ENCODE measurements at places on chromosomes 2 and 18.

DNA sequence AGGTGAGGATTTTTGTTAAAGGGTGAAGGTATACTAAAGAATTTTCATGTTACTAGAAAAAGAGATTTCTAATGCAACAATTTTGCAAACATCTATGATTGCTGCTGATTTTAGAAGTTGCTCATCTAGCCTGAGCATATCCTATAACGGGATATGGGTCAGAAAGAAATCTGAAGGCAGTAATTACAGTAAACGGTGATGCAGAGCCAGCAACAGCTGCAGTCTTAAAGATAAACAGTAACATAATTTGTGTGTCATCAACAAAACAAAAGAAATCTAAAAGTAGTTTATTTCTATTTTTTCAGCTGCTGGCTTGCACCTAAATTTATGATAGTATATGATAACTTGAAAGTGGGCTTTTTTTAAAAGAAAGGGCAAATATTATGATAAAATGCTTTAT lies 215.7 kb downstream of the SLC4A10 start:
- DNase-seq: no peak

- no peak for DNase-seq
These were observed 5.1 kb downstream of the DGUOK start for GRCh38 chr2:73931531-73932500.

- no peak for DNase-seq
These were observed 53.9 kb downstream of the RTTN start for GRCh38 chr18:70151614-70152013.

- DNase-seq: no peak
These were observed 44.9 kb upstream of the TTC39C start for GRCh38 chr18:23969664-23970063.

DNA sequence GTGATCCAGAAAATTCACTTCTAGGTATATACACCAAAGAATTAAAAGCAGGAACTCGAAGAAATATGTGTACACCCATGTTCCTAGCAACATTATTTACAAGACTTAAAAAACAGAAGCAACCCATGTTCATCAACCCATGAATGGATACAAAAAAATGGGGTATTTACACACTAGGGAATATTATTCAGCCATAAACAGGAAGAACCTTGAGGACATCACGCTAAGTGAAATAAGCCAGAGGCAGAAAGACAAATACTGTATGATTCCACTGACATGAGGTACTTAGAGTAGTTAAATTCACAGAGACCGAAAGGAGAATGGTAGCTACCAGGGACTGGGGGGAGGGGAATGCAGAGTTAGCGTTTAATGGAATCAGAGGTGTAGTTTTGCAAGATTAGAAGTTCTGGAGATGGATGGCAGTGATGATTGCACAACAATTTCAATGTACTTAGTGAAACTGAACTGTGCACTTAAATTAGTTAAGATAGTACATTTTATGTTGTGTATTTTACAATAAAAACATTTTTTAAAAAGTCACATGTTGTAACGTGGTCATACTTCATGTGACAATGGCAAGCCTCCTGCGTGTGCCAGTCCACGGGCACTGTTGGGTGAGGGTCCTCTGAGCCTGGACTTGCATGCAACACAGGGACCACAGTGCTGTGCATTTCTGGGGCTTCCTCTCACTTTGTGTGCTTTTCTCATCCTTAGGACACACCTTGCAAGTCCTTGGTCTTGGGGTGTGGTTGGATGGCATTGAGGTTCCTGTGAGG lies 206.1 kb upstream of the HDAC4 start:
- DNase-seq: no peak

DNA sequence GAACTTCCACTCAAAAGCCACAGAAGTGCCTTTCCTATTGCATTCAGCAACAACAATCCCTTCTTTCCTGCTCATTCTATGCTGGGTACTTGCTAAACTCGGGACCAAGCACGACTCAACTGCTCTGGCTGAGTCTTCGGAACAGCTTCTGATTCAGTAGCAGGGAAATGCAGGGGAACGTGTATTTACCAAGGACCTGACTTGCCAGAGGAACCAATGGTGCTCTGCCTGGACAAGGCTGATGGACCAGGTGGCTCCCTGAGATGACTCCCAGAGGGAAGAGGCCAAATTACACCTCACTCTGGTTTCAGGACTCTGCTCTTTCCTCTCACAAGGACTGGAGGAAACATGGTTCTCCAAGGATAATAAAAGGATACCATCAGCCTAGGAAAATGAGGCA lies 12.2 kb downstream of the CXCR2 start:
- no peak for DNase-seq

- peak; percentile 47 for DNase-seq
These were observed 498 bp downstream of the TGOLN2 start for GRCh38 chr2:85327160-85327821.

- DNase-seq: no peak
These were observed 511.7 kb upstream of the CNTNAP5 start for GRCh38 chr2:123513351-123513750.

DNA sequence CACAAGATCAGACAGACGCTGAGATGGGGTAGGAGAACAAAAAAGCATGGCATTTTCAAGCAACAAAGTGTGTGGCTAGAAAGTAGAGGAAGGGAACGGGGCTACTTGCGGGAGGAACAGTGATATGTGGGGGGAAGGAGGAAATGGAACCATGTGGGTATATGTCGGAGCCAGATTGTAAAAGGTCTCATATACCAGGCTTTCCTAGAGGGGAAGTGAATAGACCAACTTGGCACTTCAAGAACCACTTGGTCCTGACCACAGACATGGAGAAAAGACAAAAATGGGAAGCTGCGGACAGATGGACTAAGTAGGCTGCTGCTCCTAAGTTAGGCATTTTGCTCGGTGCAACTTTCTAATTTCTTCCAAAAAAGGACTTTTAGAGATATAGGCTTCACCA lies 196.0 kb downstream of the DCC start:
- DNase-seq: no peak

GRCh38 chr2:207227062-207227748 lies 61.5 kb upstream of the KLF7 start:
- DNase-seq: no peak

DNA sequence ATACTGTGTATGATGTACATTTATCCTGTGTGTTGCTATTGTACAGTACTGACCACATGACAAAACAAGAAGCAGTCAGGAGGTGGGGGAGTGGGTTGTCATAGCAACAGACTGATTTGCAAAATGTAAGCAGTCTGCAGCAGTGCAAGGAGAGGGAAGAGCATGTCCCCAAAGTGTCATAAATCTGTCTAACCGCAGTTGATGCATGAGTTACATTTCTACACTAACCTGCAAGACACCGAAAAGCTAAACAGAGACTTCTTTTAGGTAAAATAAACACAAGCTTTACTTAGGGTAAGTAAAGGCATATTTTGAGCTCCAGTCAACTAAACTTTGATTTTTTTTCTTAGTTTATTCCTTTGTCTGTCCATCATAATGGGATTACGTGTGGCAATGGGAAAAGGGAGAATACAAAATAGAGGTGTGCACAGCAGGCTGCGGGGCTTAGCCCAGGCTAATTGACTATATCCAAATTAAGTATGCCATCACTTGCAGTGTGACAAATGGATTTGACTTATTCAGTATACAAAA lies 134.5 kb downstream of the MEIS1 start:
- DNase-seq: no peak

DNA sequence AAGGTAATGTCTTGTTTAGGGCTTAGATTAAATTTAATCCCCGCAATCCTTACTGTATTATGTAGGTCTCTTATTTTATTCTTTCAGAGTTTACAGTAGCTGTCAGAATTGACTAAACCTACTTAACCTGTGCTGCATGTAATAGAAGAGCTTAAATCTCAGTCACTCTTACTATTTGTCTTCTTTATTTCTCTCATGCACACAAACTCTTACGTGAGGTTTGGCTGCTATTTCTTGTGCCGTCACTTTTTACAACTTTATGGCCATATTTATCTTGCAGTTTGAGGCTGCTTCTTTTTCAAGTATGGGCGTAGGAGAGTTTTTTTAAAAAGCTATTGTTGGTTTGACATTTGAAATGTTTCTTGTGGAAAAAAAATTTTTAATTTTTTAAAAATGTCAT lies 12.0 kb downstream of the DNAJC10 start:
- DNase-seq: no peak

- no peak for DNase-seq
These were observed 700.0 kb upstream of the SOX11 start for GRCh38 chr2:4992226-4992625.

DNA sequence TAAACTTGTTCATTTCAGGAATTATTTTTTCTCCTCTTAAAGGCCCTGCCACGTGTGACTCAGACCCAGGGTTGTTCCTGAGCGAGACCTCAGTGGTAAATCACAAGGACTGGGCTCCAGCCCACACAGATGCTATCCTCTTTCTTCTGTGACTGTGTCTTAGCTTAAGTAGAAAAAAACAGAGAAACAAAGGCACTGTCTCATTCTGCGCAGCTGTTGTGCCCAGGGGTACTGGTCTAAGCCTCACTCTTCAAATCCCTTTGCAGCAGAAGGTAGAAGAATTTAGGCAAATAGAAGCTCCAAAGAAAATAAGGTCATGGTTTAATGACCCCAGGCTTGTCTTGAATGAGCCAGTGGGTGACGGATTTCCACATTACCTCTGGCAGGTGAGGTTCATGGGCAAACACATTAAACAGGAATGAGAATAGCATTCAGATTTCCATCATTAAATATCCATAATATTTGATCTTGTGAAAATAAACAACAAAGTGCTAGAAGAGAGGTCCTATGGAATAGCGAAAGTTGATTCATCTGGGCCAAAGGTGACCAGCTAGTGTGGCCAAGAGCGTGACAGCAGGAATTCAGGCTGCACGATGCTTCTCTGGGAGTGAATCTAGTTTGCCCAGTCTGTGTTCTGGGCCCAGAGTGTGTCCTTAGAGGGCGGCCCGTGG lies 63.3 kb downstream of the LIPG start:
- no peak for DNase-seq

DNA sequence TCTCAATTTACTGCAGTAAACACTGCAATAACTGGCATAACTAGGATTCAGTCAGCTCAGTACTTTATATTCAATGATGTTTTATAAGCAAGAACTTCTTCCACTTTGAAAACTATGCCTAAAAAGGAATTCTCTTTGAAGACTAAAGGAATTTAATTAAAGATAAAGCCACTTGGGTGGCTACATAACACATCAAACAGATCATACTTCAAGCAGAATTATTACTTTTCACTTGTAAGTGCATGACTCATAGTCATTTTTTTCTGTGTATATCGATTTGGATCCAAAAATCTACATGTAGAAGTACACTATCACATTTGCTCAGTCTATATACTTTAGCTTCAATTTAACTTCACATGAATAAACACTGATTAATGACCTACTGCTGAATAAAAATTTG lies 4.0 kb downstream of the KANSL1L start:
- DNase-seq: no peak

DNA sequence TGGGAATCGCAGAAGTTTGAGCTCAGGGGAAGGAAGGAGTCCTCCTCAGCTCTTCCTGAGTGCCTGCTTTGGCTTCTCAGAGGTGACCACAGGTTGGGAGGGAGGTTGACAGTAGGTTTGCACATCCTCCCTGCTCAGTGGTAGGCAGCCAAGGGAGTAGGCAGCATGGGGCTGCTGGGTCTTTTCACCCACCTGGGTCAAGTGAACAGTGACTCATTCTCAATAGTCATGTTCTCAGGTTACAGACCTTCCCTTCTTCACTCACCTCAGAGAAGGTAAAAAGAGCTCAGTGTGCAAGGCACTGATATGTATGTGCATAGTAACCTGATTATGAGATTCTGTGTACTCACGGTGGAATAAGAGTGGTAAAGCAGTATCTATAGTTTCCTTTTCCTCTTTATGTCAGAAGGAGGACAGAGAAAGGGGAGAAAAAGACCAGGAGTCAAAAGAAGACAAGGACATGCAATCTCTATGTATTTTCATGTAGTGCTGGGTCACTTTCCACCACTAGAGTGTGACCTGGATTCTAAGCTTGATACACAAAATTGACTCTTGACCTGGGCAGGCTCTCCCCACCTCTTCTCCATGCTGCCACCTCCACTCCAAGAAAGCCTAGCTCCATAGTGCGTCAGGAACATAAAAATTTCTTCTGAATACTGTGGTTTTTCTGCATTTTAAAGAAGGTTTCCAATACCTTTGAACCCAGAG lies 36.5 kb upstream of the ASNSD1 start:
- DNase-seq: no peak

GRCh38 chr2:38016219-38016618 lies 59.7 kb downstream of the CYP1B1 start:
- no peak for DNase-seq

- no peak for DNase-seq
These were observed 1544.4 kb downstream of the LRP1B start for GRCh38 chr2:140586379-140586778.

DNA sequence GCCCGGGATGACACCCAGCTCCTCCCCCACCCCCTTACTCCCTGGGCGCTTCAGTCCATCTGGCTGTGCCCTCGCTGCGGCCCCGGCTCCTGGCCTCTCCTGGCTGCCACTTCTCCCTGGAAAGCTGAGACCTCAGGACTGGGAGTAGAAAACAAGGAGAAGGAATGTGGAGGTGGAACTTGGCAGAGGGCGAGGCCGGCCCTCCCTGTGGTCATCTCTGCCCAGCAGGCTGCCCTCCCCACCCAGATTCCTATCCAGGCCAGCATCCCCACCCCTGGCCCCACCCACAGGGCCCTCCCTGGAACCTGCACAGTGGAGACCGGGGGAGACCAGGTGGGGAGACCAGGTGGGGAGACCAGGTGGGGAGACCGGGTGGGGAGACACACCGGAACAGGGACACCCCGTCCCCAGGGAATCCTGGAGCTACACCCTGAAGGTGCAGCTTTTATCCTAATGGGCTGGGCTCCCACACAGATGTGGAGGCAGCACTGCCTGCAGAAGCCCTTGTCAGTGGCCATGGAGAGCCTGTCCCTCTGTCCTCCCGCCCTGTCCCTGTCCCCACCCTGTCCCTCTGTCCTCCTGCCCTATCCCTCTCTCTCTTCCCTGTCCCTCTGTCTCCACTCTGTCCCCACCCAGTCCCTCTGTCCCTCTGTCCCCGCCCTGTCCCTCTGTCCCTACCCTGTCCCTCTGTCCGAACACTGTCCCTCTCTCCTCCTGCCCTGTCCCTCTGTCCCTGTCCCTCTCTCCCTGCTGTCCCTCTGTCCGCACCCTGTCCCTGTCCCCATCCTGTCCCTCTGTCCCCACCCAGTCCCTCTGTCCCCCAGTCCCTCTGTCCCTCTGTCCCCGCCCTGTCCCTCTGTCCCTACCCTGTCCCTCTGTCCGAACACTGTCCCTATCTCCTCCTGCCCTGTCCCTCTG lies 157.1 kb downstream of the PXDN start:
- no peak for DNase-seq

DNA sequence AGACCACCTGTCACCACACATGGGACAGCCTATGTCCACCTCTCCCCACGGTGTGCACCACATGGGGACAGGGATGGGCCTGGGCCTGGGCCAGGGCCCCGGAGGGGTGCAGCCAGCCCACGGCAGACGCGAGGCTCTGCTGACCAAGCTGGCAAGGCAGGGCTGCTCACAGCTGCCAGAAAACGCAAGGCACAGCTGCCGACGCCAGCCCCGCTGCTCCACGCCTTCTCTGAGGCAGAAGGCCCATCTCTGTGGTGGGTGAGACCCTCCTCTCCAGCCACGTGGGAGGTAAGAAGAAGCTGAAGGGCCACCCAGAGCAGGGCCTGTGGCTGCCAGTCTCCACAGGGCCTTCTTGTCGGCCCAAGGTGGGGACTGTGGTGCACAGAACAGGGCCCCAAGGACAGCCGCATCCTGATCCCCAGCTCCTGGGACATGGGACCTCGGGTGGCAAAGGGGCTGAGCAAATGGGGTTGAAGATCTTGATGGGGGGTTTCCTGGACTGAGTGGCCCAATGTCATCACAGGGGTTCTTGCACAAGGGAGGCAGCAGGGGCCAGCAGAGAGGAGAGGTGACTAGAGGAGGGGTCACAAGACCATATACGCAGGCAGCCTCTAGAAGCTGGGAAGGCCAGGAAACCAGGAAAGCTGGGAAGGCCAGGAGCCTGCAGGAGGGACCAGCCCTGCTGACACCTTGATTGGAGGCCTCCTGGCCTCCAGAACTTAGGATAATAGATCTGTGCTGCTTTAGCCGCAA lies 72.3 kb downstream of the NDUFA10 start:
- DNase-seq: no peak
